CD4-positive, alpha-beta T cell treated with Interleukin-4 for 4 hours (primary cell): ENCODE measurements at places on chromosomes 16 and 17.

GRCh38 chr17:82483836-82484235, 25.3 kb downstream of the NARF start:
- DNase-seq = no peak

- no peak for DNase-seq
Measured at GRCh38 chr17:45293413-45294211, 23.2 kb downstream of the MAP3K14 start.

DNA sequence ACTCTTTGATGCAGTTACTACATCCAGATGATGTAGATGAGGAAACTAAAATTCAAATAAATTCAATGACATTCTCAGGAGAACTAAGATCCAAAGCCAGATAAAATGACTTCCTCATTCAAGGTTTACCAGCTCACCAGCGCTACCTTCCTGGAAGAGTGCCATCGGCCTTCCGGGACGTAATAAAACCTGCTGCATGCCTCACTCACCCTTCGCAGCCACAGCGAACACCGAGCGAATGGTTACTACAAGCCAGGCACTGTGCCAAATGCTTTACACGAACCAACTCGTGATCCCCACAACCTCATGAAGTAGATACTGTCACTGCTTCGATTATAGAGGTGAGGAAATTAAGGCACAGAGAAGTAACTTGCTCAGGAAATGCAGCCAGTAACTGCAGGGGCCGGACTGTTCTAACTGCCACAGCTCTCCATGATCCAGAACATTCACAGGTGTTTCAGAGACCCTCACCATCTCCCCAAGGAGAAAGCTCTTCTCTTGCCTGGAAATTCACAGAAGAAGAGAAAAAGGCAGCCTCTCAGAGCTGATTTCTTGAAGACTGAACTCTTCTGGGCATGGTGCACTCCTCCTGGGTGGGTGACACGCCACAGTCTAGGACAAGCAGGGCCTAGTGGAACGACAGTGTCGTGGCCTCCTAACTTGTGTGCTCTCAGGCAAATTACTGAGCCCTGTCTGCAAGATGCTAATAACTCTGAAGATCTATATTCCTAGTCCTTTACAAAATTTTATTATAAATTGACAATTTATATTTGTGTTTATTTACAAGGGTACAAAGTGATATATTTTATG, 46.8 kb downstream of the HIC1 start:
- DNase-seq = peak; percentile 40

DNA sequence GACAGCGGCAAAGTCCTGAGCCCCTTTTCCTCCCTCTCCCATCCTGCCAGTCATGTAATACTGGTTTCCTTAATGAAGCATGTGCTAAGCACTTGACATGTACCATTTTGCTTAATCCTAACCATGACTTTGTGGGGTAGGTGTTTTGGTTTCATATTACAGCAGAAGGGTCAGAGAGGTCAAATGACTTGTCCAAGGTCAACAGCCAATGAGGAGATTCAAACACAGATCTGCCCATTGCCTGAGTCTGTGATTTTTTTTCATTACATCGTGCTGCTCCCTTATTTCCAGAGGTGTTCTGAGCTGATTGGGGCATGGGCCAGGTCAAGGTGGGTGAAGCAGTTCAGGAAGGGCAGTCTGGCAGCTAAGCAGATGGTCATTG, 17.6 kb upstream of the PHF12 start:
- DNase-seq = no peak

DNA sequence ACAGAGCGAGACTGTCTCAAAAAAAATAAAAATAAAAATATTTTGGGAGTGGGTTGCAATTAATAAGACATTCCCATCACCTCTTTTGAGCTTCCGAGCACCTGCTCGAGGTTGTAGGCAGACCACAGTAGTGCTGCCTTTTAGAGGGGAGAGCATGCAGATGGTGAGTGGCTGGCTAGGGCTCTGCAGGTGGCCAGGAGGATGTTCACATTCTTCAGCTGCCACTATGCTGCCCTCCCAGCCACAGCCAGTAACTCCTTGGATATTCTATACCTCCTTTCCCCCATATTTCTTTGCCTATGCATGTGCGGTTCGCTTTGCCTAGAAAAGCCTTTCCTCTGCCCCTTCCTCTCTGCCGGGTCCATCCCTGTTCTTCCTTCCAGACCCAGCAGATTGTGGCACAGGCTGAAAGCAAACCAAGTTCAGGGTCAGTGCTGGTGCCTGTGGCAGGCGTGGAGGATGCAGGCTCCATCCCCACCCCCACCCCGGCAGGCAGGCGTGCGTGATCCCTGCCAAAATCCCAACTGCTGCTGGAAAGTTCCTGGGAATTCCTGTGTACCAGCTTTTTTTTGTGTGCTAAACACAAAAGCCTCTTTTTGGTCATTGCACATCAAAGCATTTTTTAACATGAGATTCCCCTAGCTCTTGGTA, 33.8 kb upstream of the CMIP start:
- no peak for DNase-seq

- no peak for DNase-seq
Measured at GRCh38 chr17:2924211-2924610, 128.0 kb downstream of the RAP1GAP2 start.

DNA sequence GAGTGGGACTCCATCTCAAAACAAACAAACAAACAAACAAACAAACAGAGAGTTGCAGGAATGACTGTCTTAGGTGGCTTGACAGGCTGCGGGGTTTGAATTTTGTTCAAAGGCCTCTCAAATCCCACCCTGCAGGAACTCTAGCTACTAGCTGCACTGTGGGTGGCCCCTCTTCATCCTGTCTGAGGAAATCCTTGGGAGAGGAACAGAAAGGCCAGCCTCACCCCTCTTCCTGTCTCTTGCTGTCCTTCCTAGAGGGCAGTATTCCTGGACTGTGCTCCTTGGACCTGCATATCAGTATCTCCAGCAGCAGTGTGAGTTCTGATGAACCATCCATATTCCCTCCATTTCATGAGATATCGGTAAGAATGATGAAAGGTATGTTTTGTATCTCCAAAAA, 2.0 kb upstream of the CCDC92B start:
- no peak for DNase-seq

- DNase-seq = no peak
Measured at GRCh38 chr16:65967376-65967775, 399.1 kb upstream of the CDH5 start.

GRCh38 chr17:40190197-40191021, 13.1 kb downstream of the RAPGEFL1 start:
- no peak for DNase-seq

DNA sequence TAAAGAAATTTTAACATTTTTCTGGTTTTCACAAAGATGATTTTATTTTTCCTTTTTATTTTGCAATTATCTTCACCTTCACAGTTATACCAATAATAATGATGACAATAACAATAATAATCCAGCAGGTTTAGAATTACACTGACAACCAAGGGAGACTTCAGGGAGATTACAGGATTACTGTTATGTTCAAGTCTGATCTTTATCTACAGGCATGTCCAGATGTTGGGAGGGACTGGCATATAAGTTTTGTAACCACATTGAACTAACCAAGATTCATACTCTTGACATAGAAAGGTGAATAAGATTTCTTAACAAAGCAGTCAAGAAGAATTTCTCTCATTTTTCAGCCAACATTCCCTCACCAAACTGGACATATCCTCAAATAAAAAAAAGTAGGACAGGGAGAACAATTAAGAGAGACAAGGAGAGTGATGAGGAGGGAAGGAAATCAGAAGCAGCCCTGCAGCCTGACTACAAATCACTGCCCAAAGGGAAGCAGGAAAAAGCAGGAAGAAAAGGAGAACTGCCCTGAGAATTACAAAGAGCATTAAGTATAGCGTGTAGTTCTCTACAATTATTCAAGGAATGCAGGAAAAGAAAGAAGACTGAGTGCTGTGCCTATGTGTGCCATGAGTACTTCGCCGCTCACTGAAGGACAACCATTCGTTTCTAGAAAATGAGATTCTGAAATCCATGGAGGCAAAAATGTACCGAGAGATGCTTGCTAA, 155.7 kb upstream of the C17orf78 start:
- DNase-seq = no peak
